AG04450 (cell line): ENCODE measurements at places on chromosomes 1 and 21.

DNA sequence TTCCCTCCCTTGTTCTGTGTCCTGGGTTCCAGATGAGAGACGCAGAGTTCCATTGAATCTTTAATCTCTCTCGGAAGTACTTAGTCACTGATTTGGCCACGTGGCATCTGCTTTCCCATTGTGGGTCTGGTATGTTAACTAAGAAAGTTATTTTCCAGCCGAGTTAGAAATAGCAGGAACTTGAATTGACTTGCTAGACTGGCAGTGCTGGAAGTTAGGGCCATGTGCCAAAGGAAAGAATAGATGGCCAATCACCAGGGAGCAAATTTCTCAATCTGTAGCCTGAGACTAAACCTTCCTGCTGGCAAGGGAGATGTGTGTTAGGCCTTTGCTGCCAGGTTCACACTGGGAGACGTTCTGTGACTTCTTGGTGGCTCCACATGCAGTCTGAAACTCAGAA is 24.2 kb upstream of the SLFNL1 start:
- DNase-seq = no peak

GRCh38 chr1:21669258-21670058 is at the start of gene RAP1GAP:
Gene RAP1GAP, minus strand, starts transcription at chr1:21669357. Its CDS starts 49,325 bp downstream, at chr1:21620032.
- DNase-seq = no peak

DNA sequence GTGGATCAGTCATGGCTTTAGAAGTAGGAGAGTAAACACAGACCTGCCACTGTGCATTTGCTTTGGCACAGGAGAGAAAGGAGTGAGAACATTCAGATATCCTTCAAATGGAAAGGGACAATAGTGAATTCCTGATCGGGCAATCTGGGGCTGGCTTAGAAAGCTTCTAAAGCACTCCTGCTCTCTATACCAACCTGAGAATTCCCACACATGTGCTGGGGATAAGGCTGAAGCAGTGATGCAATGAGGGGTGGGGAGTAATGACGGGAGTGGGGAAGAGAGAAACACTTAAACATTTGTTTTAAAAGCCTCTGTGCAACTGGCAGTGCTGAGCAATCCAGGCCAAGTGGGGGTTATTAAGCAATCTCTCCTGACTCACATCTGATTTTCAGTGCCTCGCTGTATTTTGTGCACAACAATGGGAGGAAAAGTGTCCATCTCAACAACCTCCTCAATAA is 108.8 kb downstream of the KIAA0319L start:
- peak; percentile 92 for DNase-seq

DNA sequence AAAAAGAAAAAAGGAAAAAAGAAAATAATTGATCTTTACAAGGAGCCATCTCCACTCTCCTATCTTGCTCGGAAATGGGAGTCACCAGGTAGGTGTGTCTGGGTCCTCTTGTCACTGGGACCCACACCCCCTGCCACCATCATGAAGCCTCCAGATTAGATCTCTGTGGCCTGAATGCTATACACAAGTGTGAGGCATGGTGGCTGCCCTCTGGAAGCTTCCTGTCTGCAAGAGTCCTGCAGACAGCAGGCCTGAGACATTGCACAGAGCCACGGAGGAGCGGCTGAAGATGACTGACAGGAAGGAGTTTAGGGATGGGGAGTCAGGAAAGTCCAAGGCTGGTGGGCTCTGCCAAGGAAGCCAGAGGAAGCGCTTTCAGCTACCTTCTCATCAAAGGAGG is 16.2 kb downstream of the CDK18 start:
- no peak for DNase-seq

DNA sequence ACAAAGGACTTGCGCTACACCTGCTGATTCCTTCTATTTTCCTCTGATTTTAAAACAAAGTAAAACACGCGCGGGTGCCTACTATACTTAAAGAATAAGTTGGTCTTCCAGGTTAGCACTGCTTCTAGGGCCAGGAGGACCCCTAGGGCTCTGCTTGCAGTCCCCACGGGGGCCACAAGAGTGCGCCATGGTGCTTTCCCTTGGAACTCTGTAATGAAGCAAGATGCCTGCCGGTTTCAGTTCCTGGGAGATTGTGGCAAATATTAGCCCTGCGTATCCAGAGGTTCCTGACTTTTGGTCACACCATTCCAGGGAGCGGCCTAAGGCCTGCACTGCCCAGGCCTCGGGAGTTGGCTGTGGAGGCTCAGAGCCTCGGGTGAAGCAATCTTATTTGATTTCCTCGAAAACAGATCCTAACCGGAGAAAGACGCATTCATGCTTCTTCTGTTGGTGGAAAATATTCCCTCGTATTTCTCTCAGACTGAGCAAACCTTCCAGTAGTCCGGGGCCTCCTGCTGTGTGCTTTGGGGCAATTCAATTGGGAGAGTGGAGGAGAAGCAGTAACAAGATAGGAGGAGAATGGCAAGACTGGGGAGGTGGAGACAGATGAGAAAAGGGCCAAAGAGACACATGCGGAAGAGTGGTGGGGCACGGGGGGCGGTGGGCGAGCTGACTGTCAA is 25.3 kb downstream of the ADAM30 start:
- peak; percentile 50 for DNase-seq

DNA sequence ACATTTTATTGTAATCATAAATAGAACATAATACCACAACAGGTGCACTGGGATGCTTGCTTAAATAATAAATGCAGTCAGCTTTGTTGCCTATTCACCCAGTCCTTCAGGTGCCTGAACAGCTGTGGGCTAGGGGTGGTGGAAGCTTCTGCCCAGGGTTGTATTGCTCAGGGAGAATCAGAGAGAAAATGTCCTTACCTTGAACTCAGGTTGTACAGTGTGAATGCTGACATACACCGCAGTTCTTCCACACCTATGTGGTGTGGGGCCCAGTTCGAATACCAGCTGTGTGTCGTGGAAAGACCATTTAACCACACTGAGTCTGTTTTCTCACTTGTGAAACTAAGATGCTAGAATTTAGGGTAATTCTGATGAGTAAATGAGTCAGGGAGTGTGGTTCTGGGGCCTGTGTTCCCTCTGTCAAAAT is 115.7 kb upstream of the ATP1A1 start:
- no peak for DNase-seq

GRCh38 chr1:43991476-43992231 is at the start of gene CCDC24:
Gene CCDC24, plus strand, starts transcription at chr1:43991599. Its CDS starts 280 bp downstream, at chr1:43991879.
- peak; percentile 24 for DNase-seq

- no peak for DNase-seq
Measured at GRCh38 chr1:183583466-183583865, 6.8 kb downstream of the NCF2 start.

- no peak for DNase-seq
Measured at GRCh38 chr21:29430576-29430975, 131.9 kb downstream of the BACH1 start.

DNA sequence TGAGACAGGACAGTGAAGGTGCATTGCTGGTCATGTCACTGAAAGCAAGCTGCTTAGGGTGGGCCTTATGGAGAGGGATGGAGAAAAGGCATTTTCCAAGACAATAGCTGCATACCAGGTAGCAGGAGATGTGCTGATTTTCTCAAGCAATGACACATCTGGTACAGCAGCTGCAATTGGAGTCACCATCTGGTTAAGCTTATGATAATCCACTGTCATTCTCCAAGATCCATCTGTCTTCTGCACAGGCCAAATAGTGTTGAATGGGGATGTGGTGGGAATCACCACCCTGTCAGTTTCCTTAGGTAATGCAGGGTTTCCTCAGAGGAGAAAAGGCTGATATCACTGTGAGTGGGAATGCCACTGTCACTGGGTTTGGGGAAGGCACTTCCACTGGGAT is 54.6 kb downstream of the ADSS2 start:
- DNase-seq = no peak

GRCh38 chr1:152884966-152885624 is 7.0 kb downstream of the SMCP start:
- DNase-seq = no peak

- no peak for DNase-seq
Measured at GRCh38 chr1:37474697-37475379, 458 bp downstream of the ZC3H12A start.

GRCh38 chr1:10193288-10193687 is 17.1 kb upstream of the KIF1B start:
- DNase-seq = no peak

DNA sequence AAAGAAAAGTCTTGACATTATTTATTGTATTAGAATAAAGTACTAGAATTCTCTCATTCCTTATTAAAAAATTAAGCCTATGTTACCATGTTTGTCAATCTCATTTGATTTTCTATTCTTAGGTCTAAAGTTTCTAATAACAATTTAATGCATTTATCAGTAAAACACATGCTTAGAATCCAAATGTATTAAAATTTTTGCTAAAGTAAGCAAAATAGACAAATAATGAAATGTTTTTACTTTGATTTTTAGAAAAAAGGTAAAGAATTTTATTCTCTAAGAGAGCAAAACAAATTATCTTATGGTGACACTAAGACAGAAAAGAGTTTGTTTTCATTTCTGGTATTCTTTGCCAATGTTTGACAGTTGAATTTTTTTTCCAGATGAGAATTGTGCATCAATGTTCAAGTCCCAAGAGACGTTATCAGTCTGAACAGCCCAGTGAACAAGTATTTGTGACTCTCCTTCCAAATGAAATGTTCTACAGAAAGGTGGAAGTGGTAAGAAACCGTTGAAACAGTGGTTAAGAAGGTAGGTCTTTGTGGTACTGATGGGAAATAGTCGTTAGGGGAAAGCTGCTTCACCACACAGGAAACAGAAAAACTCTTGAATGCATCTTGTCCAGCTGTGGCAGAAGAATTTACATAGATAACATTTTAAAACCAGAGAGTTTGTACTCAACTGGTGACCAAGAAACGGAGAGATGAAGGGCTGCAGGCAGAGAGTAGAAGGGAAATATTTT is 402.5 kb downstream of the PTPRC start:
- no peak for DNase-seq

- no peak for DNase-seq
Measured at GRCh38 chr21:45220071-45220481, 67.6 kb downstream of the POFUT2 start.

- DNase-seq = no peak
Measured at GRCh38 chr1:200668514-200669313, 993 bp downstream of the DDX59 start.

DNA sequence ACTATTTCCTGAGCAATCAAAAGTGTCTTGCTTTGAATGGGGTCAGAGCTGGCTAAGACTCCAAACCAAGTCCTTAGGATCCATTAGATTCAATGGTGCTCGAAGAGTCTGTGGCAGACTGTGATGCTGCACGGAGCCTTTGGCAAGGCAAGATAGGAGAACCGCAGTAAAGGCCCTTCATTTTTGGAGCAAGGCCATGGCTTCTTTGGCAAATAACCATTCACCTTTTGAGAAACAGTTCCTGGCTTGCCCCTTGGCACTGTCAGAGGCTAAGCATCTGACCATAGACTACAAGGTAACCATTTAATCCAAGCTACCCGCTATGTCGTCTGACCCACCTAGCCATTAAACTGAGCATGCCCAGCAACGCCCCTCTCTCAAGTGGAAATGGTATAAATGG is 45.2 kb downstream of the EDN2 start:
- no peak for DNase-seq

GRCh38 chr1:71667216-71667615 is 586.4 kb upstream of the ZRANB2 start:
- no peak for DNase-seq

- no peak for DNase-seq
Measured at GRCh38 chr1:59779949-59780348, 34.8 kb upstream of the HOOK1 start.

- DNase-seq = no peak
Measured at GRCh38 chr1:78210175-78210574, 164.4 kb downstream of the GIPC2 start.

- DNase-seq = peak; percentile 76
Measured at GRCh38 chr1:178684542-178685000, 40.5 kb upstream of the RALGPS2 start.

DNA sequence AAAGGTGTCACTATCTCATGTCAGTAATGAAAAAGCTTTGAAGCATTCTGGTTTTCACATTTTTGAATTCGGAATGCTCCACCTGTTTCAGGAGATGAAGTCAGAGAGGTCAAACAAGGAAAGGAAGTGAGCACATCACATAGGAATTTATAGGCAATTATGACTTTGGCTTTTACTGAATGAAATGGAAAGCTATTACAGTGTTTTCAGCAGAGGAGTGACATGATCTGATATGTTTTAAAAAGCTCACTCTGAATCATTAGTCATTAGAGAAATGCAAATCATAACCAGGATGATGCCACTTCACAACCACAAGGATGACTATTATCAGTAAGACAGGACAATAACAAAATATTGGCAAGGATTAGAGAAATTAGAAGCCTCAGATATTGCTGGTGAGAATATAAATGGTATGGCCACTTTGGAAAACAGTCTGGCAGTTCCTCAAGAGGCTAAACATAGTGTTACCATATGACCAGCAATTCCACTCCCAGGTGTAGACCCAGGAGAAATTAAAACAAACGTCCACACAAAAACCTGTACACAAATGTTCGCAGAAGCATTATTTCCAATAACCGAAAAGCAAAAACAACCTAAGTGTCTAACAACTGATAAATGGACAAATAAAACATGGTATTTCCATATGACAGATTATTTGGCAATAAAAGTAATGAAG is 7.5 kb downstream of the TAF1A start:
- no peak for DNase-seq

- DNase-seq = no peak
Measured at GRCh38 chr1:193110246-193110645, 5.0 kb upstream of the GLRX2 start.

DNA sequence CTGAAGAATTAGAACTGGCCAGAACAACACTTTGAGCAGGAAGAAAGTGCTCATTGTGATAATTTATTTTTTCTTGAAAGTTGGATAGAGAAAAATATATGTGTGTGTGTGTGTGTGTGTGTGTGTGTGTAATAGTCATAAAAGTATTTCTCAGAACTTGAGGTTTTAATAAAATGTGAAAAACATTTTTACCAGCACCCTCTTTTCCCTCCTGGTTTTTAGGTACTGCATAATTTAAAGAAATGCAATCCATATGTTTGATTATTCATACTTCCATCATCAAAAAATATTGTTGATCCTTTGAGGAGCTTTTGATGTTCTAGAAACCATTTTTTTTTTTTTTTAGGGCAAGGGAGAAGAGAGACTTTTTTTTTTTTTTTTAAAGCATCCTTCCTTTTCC is 66.8 kb upstream of the JUN start:
- DNase-seq = no peak

DNA sequence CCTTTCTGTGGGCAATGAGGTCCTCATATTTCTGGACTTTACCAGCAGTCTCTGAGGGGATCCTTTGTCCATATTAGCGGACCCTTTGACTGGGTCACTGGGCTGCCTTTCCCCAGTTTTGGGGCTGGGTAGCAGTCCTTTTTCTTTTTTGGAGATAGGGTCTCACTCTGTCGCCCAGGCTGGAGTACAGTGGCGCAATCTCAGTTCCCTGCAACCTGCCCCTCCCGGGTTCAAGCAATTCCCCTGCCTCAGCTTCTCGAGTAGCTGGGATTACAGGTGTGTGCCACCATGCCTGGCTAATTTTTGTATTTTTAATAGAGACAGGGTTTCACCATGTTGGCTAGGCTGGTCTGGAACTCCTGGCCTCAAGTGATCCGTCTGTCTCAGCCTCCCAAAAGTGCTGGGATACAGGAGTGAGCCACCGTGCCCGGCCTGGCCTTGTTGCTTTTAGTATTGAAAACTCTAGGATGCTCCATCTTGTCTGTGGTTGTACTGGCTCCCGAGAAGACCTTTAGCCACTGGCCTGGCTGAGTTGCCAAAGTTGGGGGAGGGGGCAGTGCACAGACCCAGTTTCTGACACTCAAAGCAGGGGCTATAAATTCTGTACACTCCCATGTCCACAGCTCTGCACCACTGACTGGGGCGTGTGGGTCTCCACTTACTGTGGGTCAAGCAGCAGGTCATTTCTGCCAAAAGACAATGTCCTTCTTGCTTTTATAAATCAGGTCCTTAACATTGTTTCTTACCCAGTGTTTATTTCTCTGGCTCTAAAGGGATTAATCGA is 33.1 kb downstream of the MAN1C1 start:
- no peak for DNase-seq

GRCh38 chr1:27658951-27659496 is 13.0 kb downstream of the IFI6 start:
- DNase-seq = no peak
